Fibroblast of lung (primary cell): ENCODE measurements at places on chromosomes 1 and 21.

GRCh38 chr1:186418503-186418902 is 42.4 kb downstream of the PDC start:
- peak; percentile 60 for DNase-seq

GRCh38 chr1:89211035-89211634 is 12.4 kb upstream of the GBP4 start:
- no peak for DNase-seq

- no peak for DNase-seq
Observed at GRCh38 chr1:214300149-214300780, 19.3 kb downstream of the SMYD2 start.

DNA sequence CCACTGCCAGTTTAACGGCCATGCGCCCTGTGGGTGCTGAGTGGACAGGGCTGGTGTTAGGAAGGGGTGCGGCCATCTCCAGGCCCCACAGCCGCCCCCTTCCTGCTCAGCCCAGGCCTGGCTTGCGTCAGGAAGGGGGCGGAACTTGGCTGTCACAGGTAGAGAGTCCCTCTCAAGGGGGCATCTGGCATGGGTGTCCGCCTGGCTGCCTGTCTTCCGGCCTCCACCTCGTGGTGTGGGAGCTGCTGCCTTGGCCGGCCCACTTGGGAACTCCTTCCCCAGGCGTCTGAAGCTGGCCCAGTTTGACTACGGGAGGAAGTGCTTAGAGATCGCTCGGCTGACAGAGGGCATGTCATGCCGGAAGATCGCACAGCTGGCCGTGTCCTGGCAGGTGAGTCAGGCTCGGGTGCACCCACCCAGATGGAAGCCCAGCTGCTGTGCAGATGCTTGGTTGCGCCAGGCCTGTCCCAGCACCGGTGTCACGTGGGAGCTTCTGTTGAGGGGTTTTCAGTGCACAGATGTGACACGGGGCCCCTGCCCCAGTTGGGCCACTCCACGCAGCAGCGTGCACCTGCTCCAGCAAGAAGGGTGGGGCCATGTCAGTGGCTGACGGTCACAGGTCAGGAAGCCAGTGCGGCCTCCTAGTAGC is 9.1 kb upstream of the ATAD3B start:
- no peak for DNase-seq

- DNase-seq: no peak
Observed at GRCh38 chr21:43361493-43362296, 65.2 kb downstream of the SIK1 start.

DNA sequence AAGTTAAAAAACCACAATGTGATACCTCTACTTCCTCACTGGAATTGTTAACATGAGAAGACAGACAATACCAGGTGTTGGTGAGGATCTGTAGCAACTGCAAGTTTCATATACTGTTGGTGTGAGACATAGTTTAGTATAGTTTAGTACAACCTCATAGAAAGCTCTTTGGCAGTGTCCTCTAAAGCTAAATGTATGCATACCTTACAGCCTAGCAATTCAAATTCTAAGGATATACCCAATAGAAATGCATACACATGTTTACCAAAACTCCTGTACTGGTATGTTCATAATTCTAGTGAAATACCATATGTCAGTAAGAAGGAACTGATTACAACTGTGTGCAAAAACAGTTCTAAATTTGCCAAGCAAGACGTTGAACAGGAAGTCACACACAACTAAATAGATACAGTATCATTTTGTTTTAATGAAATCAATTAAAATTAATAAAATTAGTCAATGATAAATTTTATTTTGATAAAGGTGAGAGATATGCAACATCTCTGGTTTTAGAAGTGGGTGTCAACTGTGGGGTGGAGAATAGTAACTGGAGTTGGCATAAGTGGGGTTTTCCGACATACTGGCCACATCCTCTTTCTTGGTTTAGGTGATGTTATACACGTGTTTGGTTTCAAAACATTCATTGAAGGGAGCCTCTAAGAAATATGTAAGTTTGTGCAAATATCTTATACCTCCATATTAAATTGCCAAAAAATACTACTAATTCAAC is 450.7 kb downstream of the PTPRC start:
- no peak for DNase-seq

- DNase-seq: peak; percentile 40
Observed at GRCh38 chr1:76074321-76075187, at the start of gene ST6GALNAC3. Gene ST6GALNAC3, plus strand, starts transcription at chr1:76074746.

- DNase-seq: no peak
Observed at GRCh38 chr1:247557926-247558674, 9.2 kb downstream of the GCSAML start.

DNA sequence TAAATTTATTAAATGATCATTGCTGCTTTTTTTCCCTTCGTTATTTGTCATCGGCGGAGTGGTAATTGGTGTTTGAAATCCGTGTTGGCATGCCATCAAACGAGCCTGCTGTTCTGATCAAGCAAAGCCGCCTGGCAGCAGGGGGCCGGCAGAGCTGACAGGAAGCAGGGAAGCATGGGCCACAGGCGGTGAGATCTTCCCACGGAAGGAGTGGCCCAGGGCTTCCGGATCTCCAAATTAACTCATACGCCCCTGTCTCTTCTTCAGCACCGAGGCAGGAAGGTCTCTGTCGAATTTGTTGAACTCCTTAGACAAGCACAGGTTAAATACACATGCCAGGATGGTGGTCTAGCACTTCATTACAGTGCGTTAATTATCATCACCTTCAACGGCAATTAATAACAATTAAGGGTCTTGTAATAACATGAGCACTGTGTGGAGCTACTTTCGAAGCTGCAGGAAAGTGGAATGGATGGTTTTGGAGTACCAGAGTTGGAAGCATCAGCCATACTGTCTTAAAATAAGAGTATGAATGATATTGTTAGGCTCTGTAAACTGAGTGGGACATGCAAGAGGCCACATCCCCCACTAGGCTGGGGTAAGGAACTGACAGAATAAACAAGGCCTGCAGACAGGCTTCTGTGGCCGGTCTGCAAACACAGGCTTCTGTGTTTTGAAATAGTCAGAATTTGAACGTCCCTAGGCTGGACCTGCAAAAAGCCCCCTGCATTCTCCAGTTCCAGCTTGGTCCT is 199.4 kb upstream of the DAB1 start:
- no peak for DNase-seq

- no peak for DNase-seq
Observed at GRCh38 chr1:3628445-3628844, 3.6 kb downstream of the TPRG1L start.

- DNase-seq: no peak
Observed at GRCh38 chr1:10553118-10553517, 78.4 kb downstream of the PEX14 start.

DNA sequence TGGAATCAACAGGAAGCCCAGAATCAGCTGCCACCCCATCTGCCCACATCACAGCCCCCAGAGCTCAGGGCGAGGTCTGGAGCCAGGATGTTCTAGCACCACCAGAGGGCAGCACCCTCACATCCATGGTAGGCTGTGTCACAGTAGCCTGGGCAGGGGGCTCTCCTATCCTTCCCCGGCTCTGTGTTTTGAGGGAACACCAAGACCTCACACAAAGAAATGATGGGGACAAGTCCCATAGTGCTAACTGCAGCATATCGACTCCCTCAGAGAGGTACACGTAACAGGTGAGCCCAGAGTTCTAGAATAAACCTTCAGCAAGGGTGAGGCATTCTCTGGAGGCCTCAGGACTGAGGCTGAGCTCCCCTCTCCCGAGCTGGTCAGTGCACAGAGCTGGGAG is 2.3 kb upstream of the KCNC4 start:
- DNase-seq: peak; percentile 26

DNA sequence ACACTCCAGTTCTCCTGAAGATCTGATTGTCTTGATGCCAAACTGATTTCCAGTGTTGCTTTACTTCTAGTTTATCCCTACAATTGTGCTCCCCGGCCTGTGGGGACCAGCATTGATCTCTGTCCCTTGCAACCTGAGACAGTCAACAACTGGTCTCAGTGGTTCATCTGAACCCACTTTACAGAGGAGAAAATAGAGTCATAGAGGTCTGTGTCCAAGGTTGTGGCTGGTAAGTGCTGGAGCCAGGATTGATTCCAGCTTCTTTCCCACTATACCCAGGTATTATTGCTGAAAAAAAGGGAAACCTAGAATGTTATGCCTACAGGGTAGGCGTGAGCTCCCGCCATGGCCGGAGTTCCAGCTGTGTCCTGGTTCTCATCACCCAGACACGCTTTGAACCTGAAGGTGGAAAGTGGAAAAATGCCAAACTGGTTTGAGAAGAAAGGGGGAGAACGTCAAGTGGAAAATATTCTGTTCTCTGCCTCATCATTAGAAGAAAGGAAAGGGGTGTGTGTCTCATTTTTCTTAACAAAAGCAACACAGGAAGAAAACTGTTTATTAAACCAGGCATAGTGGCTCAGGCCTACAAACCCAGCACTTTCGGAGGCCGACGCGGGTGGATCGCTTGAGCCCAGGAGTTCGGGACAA is 60.7 kb upstream of the ITPKB start:
- no peak for DNase-seq

DNA sequence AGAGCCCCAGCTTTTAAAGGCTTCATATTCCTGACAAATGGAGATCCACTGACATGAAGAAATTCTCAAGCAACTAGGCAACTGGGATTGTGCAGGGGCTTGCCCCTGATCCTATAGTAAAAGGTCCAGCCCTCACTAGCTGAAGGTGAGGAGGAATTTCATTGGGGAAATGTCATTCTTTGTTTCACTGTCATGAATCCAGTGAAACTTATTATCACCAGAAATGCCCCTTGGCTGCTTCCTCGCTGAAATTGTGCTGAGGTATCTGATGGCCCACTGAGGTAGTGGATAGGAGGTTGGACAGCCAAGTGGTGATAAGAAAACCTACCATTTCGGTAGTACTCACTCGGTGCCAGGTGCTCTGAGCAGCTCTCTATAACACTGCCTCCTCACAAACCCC is 36.2 kb downstream of the CCN1 start:
- DNase-seq: no peak

- peak; percentile 17 for DNase-seq
Observed at GRCh38 chr1:150406483-150406882, 42.5 kb downstream of the RPRD2 start.

- DNase-seq: no peak
Observed at GRCh38 chr1:18629659-18630510, 761 bp upstream of the PAX7 start.

- no peak for DNase-seq
Observed at GRCh38 chr1:101769520-101769919, 227.2 kb downstream of the OLFM3 start.

- DNase-seq: peak; percentile 48
Observed at GRCh38 chr1:36352125-36352909, 28.9 kb upstream of the EVA1B start.

DNA sequence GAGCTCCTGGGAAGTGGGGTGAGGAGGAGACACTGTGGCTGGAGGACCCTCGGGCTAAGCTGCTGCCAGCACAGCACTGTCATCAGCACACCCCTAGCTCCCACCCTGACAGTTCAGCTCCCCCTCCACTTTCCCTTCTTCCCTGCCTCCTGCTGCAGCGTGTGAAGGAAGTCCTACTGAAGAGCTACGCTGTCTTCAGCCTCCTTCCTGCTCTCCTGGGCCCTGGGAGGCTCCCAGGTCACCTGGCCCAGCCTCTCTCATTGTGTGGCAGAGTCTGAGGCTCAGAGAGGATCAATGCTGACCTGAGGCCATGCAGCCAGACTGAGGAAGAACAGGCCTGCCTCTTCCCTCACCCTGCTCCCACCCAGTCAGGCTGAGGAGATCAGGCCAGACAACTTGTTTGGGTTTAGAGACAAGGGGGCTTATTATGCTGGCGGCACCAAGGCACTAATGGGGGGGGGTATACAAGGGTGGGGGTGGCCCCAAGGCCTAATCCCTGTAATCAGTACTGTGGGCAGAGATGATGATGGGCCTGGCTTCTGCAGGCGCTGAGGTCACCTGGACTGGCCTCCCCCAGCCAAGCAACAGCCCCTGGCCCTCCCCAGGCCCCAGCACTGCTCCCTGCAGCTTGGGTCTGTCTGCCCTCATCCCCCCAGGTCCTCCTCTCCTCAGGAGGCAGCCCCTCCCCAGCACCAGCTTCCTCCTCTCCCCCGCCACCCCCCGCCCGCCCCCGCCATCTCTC is 9.1 kb downstream of the NES start:
- no peak for DNase-seq

DNA sequence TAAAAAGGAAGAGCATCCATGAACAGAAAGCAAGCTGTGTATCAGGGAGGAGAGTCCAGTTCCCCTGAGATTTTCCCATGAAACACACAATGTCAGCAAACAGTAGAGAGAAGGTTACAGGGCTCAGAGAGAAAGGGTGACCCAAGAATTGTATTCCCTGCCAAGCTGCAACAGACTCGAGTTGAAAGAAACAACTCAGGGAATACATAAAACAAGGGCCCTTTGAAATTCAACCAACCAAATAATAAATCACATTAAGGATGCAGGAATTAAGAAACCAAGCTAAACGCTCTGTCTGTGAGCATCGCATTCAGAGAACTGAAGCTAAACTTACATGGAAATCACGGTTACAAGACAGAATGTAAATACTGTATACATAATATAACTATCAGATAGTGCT is 20.2 kb downstream of the S100A16 start:
- no peak for DNase-seq

- DNase-seq: peak; percentile 49
Observed at GRCh38 chr1:94926126-94926914, 590 bp downstream of the CNN3 start.

GRCh38 chr1:169044296-169044695 is 62.2 kb upstream of the ATP1B1 start:
- DNase-seq: no peak

DNA sequence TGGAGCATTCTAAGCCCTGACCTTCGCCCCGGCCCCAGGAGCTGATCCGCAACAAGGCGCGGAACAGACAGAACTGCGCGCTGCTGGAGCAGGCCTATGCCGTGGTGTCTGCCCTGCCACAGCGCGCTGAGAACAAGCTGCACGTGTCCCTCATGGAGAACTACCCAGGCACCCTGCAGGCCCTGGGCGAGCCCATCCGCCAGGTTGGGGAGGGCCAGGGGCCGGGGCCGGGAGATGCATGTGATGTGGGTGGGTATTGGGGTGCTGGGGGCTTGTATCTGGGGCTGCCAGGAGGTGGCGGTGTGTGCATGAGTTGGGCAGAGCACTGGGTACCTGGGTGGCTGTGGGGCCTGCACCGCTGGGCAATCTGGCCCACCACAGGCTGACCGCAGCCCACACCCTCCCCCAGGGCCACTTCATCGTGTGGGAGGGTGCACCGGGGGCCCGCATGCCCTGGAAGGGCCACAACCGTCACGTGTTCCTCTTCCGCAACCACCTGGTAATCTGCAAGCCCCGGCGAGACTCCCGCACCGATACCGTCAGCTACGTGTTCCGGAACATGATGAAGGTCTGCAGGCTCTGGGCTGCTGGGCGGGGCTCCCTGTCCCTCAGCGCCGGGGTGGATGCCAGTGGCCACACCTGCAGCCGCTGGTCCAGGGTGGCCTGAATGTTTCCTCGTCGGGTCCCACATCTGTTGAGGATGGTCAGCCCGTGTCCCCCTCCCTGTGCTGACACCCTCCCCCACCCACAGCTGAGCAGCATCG is 65.8 kb downstream of the TRIM11 start:
- DNase-seq: peak; percentile 3

- no peak for DNase-seq
Observed at GRCh38 chr1:75727571-75727970, 3.1 kb downstream of the ACADM start.

- DNase-seq: peak; percentile 27
Observed at GRCh38 chr1:17826165-17826488, 71.0 kb downstream of the ACTL8 start.
